ENCODE measurements at places on chromosomes 12 and 14.

DNA sequence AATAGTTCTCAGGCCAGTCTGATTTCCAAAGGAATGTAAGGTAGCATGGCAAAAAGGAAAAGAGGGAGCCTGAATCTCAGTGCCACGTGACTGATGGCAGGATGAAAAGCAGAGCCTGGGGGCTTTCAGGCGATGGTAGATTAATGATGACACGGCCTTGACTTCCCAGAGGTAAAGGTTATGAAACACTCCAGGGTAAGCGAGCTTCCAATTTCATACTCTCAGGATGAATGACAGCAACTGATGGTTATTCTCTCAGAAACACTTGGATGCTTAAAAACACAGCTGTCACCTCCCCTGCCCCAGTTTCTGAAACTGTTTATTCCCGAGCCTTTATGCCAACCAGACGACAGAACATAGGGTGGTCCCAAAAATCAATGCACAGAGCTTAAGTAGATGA, 28.8 kb downstream of the GDF11 start:
- no peak for DNase-seq

DNA sequence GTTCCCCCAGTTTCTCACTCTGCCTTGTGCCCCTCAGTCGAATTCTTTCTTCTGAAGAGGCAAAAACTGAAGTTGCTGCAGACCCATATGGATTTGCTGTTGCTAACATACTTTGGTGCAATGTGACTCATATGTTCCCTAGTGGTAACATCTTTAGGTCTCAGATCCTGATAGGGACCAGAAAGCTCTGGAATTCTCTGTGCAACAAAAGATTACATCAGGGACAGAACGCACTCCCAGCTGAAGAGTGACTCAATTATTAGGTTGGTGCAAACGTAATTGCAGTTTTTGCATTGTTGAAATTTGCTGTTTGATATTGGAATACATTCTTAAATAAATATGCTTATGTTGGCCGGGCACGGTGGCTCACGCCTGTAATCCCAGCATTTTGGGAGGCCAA, 8.2 kb upstream of the DHRS2 start:
- no peak for DNase-seq

- DNase-seq = no peak
Observed at GRCh38 chr12:40996091-40996490, 192.0 kb upstream of the PDZRN4 start.

GRCh38 chr12:51389302-51389999, 1.8 kb downstream of the GALNT6 start:
- DNase-seq = no peak

GRCh38 chr12:53181935-53182334, 1.2 kb upstream of the CSAD start:
- no peak for DNase-seq

DNA sequence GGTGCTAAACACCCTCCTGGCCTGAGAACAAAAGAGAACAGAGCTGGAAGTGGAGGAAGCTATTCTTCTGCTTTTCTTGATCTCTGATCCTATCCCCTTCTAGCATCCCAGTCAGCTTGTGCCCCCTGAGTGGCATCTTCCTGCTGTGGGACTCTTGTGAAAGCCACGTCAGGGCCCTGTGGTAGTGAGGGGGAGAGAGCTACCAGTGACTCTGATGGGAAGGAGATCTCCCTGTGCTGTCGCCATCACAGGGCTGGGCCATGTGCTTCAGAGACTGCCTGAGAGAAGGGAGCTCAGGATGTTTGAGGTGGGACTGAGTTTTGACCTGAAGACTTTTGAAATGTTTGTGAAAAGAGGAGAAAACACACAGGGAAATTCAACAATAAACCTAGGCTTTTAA, 107.6 kb upstream of the FUT8 start:
- DNase-seq = no peak

GRCh38 chr12:116506697-116507064, 52.5 kb upstream of the MAP1LC3B2 start:
- DNase-seq = no peak

DNA sequence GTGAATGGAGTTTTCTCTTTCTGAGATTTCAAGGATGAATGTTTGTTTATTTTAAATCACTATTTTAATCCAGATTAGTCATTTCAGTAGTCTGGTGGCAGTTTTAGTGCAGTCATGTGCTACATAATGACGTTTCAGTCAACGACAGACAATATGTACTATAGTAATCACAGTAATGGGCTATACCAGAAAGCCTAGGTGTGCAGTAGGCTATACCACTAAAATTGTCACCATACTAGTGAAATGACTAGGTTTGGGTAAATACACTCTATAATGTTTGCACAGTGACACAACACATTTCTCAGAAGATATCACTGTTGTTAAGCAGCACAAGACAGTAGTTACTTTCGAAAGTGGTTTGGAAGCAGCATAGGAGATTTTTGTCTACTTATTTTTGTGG, 203.1 kb downstream of the ETNK1 start:
- no peak for DNase-seq

- DNase-seq = no peak
Observed at GRCh38 chr12:74791365-74791764, 253.7 kb downstream of the ATXN7L3B start.

- no peak for DNase-seq
Observed at GRCh38 chr12:28231248-28231647, 41.0 kb downstream of the CCDC91 start.

- no peak for DNase-seq
Observed at GRCh38 chr14:26067341-26067740, 530.5 kb downstream of the NOVA1 start.

GRCh38 chr12:98053202-98053601, 462.2 kb upstream of the TMPO start:
- DNase-seq = no peak
